Chondrocyte (in vitro differentiated cells): ENCODE measurements at places on chromosomes 12 and 14. TPM values are rescaled to one million over a fixed set of nuclear protein-coding genes. Genes with fewer than 3 reads are reported as not detected.

DNA sequence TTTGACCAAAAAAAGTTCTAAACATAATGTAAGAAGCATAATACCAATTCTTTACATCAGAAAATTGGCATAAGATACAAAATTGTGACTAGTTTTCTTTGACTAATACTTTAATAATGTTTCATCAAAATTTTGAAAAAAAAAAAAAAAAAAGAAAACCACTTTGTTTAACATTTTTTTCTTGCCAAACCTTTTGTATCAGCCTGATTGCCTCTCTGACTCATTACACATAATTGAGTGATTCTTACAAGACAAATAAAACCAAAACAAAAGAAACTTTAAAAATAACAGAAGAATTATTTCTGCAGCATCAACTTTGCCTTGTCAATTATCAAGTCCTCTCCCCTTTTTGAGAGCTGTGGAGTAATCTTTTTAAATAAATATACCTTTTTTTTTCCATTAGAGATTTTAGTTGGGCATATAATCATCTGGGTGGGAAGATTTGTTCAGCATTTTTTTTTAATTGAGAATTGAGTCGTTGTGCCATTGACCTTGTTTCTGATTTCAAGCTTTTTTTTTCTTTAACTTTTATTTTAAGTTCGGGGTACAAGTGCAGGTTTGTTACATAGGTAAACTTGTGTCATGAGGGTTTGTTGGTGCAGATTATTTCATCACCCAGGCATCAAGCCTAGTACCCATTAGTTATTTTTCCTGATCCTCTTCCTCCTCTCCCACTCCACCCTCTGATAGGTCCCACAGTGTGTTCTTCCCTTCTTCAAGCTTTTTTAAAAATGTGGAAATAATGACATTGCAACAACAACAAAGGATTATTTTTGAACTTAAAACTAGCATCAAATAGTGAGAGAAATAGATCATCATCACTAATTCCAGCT, 45.8 kb upstream of the HMGA2 start:
- DNase-seq, result no peak
- no peaks in the 10 kb centered on the region for H3K27me3 ChIP-seq
- no peak overlapping the region for H3K4me3 ChIP-seq
- H3K36me3 ChIP-seq, result no peaks in the 10 kb centered on the region

Gene TAS2R9
- 0.53 TPM in 1 of 3 replicates, not detected in the others for total RNA-seq

DNA sequence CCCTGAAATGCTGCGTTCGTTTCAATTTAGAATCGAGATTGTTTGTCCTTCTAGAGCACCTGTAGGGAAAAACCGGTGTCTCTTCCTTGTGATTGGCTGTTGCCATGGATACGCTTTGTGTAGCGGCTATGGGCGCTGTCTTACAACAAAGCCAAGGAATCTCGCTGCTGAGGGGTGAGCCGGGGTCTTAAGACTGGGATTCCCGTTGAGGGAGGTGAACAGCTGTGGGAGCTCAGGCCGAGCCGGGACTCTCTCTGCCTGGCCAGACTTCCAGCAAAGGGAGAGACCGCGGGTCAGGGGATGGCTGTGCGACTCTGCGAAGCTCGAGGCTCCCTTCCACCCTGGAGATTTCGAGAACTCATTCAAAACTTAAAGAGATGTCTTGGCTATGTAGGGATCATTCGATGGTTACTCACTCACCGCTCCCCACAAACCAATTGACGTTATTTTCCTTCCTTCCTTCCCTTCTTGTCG, at the start of the genes LRRIQ1 and TSPAN19:
TSS of gene LRRIQ1 (plus strand) at position 118 of the 474 bp plus-strand sequence. CDS start 1,826 bp downstream, outside the sequence.
TSS of gene TSPAN19 (minus strand) at position 44 of the 474 bp plus-strand sequence. CDS start 6,331 bp downstream, outside the sequence.
- peak; percentile 69 for DNase-seq
- no peaks in the 10 kb centered on the region for H3K36me3 ChIP-seq
- peaks cover 40% of the 10 kb centered on the region for H3K27me3 ChIP-seq
- peak within 1 kb of the TSS; percentile 75 for H3K4me3 ChIP-seq
- no peak within 1 kb of the TSS for H3K27ac ChIP-seq

Gene MYO1H
- not detected in 3 replicates for total RNA-seq

GRCh38 chr12:124175704-124176103, 119.2 kb upstream of the RFLNA start:
- H3K4me3 ChIP-seq, result no peak overlapping the region
- H3K27ac ChIP-seq, result no peak overlapping the region
- H3K27me3 ChIP-seq, result peaks cover 1% of the 10 kb centered on the region
- no peak for DNase-seq
- H3K36me3 ChIP-seq, result no peaks in the 10 kb centered on the region

GRCh38 chr14:99155173-99156089, 116.6 kb downstream of the BCL11B start:
- DNase-seq, result no peak

Gene GPRC5D
- total RNA-seq, result not detected in 3 replicates

Gene PRH1
- total RNA-seq, result 7.2 to 13.6 TPM (median 12.1 TPM) in 3 replicates

DNA sequence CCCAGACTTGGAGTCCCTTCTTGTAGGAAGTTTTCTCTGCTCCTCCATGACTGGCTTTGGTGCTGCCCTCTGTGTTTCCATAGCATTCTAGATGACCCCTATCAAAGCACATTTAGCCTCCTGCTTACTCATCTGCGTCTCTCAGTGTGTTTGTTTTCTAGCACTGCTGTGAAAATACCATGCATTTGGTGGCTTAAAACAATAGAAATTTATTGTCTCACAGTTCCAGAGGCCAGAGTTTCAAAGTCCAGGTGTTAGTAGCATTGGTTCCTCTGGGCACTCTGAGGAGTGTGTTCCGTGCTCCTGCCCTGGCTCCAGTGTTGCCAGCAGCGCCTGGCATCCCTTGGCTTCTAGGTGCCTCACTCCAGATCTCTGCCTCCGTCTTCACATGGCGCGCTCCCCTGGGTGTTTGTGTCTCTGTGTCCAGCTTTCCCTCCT, 86.1 kb downstream of the CACNA1C start:
- H3K27ac ChIP-seq, result no peak overlapping the region
- H3K4me3 ChIP-seq, result no peak overlapping the region
- no peaks in the 10 kb centered on the region for H3K36me3 ChIP-seq
- no peaks in the 10 kb centered on the region for H3K27me3 ChIP-seq

Gene TMEM63C
- 7.6 to 10.3 TPM (median 8.7 TPM) in 3 replicates for total RNA-seq

GRCh38 chr12:21949036-21949435, 7.8 kb upstream of the ABCC9 start:
- DNase-seq, result no peak
- no peaks in the 10 kb centered on the region for H3K4me1 ChIP-seq
- H3K4me3 ChIP-seq, result no peak overlapping the region
- no peaks in the 10 kb centered on the region for H3K27me3 ChIP-seq
- no peak overlapping the region for H3K27ac ChIP-seq

- H3K36me3 ChIP-seq, result peaks cover 28% of the 10 kb centered on the region
- H3K4me1 ChIP-seq, result peaks cover 13% of the 10 kb centered on the region
- no peak overlapping the region for H3K4me3 ChIP-seq
- H3K27me3 ChIP-seq, result no peaks in the 10 kb centered on the region
- DNase-seq, result no peak
Observed at GRCh38 chr12:1993341-1993740, 10.9 kb downstream of the DCP1B start.

DNA sequence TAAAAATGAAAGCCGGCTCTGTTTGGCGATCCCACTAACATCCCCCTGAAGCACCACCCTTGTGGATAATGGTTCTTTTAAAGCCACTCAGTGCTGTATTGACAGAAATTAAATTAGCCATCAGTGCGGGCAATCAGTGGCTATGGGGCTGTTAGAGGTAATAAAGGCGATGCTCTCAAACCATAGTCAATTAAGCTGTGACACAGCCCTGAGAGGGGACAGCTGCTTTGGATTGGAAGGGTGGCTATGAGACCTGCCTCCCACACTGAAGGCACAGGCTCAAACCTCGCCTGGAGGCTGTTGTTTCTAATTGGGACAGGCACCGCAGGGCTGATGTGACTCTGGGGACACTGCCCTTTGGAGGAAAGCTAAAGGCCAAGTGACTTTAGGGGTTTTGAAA, 562.2 kb downstream of the VRK1 start:
- no peaks in the 10 kb centered on the region for H3K36me3 ChIP-seq
- H3K4me1 ChIP-seq, result no peaks in the 10 kb centered on the region
- no peak overlapping the region for H3K4me3 ChIP-seq
- H3K27ac ChIP-seq, result no peak overlapping the region

Gene USP44
- total RNA-seq, result 0.18 TPM in 1 of 3 replicates, not detected in the others

DNA sequence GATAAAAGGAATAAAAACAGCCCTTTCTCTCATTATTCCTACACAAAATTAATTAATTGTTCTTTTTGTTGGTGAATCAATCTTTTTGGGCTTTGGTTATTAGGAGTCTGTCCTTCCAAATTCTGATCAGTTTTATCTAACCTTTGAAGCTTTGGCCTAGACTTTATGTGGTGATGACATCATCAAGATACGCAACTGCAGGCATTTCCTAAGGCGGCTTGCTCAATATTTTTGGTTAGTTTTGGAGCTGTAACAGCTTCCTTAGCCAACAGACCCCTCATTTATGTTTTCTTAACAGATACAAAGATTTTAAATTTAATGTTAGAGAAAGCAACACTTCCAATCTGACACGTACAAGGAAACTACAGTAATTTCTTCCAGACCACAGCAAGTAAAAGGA, 87.8 kb upstream of the PDE3A start:
- no peaks in the 10 kb centered on the region for H3K36me3 ChIP-seq
- H3K4me3 ChIP-seq, result no peak overlapping the region
- DNase-seq, result no peak
- H3K27me3 ChIP-seq, result no peaks in the 10 kb centered on the region
- H3K4me1 ChIP-seq, result peaks cover 31% of the 10 kb centered on the region

DNA sequence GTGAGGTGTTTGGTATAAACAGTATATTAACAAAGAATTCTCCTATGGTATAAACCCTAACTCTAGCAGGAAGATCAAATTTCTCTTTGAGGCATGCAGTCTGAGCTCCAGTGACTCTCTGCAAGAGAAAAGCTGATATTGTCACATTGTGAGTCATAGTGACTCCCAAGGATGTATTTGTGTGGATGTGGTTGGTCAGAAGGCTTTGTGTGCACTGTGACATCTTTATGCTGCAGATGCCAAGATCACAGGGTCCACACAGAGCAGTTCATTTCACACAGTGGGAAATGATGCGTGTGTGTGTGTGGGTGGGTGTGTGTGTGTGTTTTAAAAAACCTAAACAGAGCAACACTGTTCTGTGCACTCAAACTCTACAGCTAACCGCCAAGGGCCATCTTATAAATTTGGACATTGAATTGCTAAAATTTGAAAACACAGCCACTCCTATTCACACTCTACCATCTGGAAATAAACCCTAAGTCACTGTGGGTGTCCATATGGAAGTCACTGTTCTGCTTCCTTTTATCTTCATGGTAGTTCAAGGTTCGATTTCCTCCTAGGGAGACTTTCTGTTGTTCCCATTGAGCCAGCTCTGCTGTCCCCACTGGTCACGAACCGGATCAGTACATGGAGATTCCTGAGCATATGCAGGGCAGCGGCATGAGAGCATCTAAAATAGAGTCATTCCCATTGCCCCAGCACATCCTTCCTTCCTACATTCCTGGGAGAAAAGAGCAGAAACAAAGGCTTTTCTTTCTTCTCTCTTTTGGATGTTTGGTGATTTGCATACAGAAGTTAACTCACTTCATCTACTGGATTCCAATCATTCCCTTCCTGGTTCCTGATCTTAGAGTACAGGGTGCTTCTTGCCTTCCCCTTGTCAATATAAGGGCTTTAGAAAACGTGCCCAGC, 727.6 kb downstream of the DIO2 start:
- H3K36me3 ChIP-seq, result no peaks in the 10 kb centered on the region
- H3K4me1 ChIP-seq, result peaks cover 11% of the 10 kb centered on the region
- no peak for DNase-seq
- H3K27ac ChIP-seq, result no peak overlapping the region
- no peak overlapping the region for H3K4me3 ChIP-seq

DNA sequence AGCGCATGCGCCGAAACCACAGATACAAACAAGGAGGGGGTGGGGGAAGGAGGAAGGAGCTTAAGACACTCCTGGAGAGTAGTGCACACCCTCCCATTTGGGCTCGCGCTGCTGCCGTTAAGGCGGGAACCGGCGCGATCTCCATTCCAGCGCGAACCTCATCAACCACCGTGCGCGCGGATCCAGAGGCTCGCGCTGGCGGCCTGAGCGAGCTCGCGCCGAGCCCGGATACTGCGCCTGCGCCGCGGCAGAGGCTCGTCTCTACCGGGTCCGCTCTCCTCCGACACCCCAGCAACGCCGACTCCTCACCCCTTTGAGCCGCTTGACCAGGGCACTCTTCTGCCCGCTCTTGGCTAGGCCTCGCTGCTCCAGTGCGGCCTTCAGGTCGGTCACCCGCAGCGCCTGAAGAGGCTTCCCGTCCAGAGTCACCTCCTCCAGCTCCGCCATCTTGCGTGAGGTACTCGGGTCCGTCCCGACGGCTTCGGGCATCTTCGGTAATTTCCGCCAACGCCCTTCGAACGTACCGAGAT, at the start of gene ACIN1:
TSS of gene ACIN1 (minus strand) at position 471 of the 530 bp plus-strand sequence. CDS start at position 447, 24 bp downstream.
- H3K36me3 ChIP-seq, result peaks cover 18% of the 10 kb centered on the region
- DNase-seq, result no peak
- peaks cover 36% of the 10 kb centered on the region for H3K4me1 ChIP-seq
- H3K4me3 ChIP-seq, result no peak within 1 kb of the TSS
- no peaks in the 10 kb centered on the region for H3K27me3 ChIP-seq

DNA sequence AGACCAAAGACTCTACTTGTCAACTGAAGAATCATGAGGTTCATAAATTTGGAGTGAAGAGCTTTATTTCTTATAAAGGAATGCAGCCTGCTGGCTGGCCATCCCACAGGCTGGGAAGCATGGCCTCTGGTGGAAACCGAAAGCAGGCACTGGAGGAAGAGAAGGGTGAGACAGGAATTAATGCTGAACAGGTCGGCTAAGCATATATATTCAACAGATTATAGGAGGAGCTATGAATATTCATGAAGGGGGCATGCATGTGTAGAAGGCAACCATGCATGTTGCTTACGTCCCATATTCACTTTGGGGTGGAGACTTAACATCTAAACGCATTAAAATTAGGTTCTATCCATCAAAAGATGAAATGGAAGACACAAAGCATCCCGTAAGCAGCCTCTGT, 20.6 kb upstream of the RGS6 start:
- peaks cover 21% of the 10 kb centered on the region for H3K27me3 ChIP-seq
- no peak overlapping the region for H3K4me3 ChIP-seq
- DNase-seq, result no peak
- no peaks in the 10 kb centered on the region for H3K36me3 ChIP-seq

GRCh38 chr12:27385766-27386564, 53.3 kb downstream of the BMAL2 start:
- H3K36me3 ChIP-seq, result no peaks in the 10 kb centered on the region
- no peak overlapping the region for H3K4me3 ChIP-seq
- no peaks in the 10 kb centered on the region for H3K27me3 ChIP-seq
- peaks cover 6% of the 10 kb centered on the region for H3K4me1 ChIP-seq
- no peak overlapping the region for H3K27ac ChIP-seq

DNA sequence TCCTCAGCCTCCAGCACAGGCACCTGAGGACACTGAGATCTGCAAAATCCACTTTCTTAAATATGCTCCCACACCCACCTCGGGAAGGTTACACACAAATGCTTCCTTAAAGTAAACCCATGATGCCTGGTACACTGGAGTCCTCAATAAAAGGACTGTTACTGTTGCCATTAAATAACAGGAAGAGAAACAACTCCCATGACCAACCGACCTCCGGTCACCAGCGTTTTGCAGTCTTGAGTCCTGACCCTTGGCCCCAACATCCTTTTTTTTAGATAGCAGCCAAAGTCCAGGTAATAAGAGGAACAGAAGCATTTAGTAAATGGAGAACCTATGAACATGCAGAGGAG, 42.4 kb downstream of the ITPK1 start:
- H3K27me3 ChIP-seq, result no peaks in the 10 kb centered on the region
- H3K36me3 ChIP-seq, result peaks cover 1% of the 10 kb centered on the region
- no peak overlapping the region for H3K27ac ChIP-seq
- no peak overlapping the region for H3K4me3 ChIP-seq
